GM20000 (cell line): ENCODE measurements at places on chromosomes 2 and 18.

DNA sequence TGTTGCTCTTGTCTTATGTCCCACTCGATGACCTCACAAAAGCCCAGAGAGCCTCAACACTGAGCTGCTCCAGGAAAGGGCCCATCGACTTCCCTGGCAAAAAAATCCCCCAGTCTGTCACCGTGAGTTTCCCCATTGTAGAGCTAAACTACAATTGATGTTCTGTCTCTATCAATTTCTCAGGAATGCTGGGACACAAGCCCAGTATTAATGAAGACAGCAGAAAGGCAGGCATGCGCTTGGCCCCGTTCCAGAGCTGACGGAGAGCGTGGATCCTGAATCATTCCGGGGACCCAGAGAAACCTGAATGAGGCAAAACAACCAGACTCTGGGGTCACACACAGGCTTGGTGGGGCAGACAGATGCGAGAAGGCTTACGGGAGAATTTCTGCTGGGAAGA, 146.9 kb downstream of the TTC32 start:
- DNase-seq = no peak

GRCh38 chr2:24353973-24354372, 6.4 kb downstream of the ITSN2 start:
- DNase-seq = no peak

- no peak for DNase-seq
Observed at GRCh38 chr2:133802409-133803039, 234.3 kb upstream of the NCKAP5 start.

GRCh38 chr2:61181382-61182058, 19.5 kb downstream of the C2orf74 start:
- DNase-seq = no peak

- no peak for DNase-seq
Observed at GRCh38 chr2:58770846-58771245, 529.7 kb upstream of the FANCL start.

DNA sequence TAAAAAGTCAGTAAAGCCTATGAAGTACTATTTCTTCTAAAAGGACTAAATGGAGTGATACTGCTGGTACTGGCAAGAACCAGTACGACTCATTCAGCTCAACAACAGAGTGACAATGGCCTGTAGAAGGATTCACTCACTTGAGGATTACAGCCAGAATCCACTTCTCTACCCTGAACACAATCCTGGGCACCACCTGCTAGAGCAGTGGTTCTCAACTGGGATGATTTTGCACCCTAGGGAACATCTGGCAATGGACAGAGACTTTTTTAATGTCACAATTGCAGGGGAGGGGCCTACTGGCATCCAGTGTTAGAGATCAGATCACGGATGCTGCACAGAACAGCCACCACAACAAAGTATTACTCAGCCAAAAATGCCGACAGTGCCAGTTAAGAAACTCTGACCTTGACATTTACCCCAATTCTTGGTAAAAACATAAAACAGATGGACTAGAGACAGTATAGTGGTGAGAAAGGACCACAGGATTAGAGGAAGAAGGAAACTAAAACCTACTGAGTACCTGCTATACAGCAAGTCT, 5.0 kb downstream of the SPIRE1 start:
- no peak for DNase-seq

- no peak for DNase-seq
Observed at GRCh38 chr2:58475756-58476155, 234.6 kb upstream of the FANCL start.

GRCh38 chr2:210459880-210460279, 16.7 kb downstream of the LANCL1 start:
- DNase-seq = no peak

DNA sequence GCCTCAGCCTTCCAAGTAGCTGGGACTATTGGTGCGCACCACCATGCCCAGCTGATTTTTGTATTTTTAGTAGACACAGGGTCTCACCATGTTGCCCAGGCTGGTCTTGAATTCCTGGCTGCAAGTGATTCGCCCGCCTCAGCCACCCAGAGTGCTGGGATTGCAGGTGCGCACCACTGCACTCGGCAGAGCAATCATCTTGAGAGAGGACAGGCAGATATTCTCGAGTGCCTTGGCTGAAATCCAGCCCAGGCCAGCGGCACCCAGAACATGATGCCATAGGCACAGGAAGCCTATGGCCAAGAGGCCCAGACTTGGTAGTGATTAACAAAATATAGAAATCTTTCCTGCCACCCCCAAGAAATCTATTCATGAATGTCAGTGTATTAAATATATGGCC, 58.0 kb upstream of the PEX13 start:
- no peak for DNase-seq

GRCh38 chr18:80183273-80184050, 63.9 kb downstream of the PARD6G start:
- no peak for DNase-seq

DNA sequence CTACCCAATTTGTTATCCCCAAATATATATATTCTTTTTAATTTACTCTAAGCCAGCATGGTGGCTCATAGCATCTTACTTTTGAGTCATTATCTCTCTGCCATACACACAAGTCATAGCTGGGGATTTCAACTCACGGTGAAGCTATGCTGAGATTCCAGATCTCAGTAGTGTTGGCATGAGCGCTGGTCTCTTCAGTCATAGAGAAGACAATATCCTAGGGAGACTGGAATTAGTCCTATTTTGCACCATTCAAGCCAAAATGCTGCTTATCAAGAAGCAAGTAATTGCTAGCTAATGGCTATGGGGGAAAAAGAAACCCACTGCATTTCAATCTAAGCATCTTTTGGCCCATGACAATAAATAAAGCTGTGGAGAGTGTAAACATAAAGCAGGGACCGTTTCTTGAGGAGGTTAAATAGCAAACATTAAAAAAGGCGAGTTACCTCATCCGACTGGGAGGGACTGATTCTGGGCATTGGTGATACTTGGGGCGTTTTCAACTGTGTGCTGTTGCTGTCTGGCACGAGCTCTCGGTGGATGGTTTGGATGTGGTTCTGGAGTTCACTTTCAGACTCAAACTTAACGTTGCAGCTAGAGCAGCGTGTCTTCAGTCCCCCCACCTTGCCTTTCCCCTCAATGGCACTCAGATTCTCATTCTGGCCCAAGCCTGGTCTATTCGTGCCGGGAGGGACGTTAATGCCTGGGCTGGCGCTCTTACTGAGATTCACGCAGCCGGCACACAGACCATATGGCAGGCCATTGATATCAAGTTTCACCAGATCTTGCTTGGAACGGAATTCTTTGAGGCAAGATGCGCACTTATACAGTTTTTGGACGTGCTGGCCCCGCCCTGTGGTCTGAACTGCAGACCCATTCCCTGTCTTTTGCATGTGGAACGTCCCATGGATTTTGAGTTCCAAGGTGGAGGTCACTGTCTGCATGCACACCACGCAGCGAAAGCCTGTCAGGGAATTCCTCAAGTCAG, 127.8 kb downstream of the ZNF521 start:
- no peak for DNase-seq

DNA sequence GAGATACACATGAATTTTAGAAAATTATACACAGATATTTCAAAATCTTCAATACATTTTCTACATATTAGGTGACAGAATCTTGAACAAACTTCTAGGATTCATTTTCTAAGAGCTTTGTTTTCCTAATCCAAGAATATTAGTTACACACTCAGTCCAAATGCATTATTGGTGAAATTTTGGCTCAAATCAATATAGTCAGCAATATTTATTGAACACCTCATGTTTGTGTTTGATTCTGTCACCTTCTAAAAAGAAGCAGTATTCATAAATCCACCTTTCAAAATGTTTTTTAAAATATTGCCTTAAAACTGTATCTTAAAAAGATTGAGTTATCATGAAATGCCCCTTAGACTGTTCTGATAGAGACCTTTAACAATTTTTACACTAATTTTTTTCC, 40.2 kb downstream of the KCNH7 start:
- DNase-seq = no peak

DNA sequence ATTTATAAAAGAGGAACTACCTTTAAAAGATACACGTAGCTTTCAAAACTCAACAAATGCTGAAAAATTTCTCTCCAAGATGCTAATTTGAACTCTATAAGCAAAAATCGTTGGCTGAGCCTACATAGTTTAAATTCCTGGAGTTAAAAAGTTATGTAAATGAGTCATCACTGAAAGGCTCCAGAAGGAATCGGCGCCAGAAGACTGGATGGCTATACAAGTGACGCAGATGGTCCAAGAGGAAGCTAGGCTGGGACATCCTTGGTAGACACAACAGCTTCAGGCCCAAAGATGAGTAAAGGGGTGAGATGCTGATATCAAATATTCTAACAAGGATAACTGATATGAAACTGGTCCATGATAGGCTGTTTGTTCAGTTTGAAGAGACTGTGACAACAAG, 22.8 kb upstream of the DNAH6 start:
- DNase-seq = no peak

- no peak for DNase-seq
Observed at GRCh38 chr2:134366359-134366758, 112.5 kb downstream of the MGAT5 start.

- no peak for DNase-seq
Observed at GRCh38 chr18:31591113-31591512, 564 bp upstream of the TTR start.

DNA sequence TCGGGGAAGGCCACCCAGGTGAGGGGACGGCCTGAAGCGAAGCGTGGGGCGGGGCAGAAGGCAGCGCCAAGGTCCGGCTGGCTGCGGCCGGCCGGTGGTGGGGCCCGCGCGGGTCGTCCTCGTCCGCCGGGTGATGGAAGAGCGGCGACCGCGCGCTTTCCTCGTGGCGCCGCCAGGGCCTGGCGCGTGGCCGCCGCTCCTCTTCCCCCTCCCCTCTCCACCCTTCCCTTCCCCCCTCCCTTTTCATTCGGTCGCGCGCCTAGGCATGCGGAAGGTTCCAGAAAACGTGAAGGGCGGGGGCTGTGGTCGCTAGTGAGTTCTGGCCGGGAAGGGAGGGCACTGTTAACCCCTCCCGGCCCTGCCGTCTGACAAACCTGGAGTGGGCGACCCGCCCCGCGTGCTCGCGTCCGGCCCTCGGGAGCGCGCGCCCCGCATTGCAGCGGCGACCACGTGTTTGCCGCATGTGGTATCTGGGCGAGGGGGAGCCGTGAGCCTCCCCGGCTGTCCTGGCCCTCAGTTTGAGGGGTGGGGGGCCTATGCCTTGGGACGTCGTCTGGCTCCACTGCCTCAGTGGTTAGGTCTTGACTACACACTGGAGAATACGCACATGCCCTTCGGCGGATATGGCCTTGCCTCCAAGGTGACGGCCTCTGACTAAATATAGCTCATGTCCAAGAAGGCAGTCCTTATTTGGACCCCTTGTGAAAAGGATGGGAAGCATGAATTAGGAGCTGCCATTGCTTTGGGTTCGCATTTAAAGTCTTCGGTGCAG, 579 bp downstream of the MAT2A start:
- peak; percentile 75 for DNase-seq

DNA sequence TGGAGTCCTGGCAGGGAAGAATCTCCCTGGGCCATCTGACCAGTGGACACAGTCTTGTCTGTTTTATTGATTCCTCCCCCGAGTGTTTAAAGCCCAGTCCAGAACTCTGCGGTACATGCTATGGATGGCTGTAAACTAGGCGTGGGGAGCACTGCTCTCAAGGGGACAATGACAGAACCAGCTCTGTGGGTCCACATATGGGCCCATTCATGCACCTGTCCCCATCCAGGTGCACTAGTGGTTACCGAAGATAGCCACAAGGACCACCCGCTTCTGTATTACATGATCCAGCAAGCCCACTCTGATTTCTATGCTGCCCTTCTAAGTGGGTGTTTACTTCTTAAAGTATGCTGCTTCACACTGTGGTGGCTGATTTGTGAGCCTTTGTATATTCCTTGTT, 21.0 kb downstream of the CHST10 start:
- DNase-seq = no peak

DNA sequence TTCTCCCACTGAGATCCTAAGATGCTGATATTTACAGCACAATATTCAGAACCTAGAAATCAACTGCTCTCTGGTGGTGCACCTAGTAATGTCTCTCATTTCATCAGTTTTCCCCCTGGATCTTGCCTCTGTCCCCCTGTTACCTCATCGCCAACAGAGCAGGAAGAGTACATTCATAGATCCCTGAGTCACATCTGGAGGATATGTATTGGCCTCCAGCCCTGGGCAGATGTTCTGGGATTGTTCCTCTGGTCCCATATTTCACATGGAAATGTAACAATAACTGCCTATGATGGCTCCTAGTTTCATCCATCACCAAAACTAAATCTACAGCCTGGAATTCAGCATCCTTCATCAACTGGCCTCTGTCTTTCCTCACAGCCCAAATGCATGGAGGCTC, 278.8 kb upstream of the SLC14A2 start:
- no peak for DNase-seq

GRCh38 chr2:30425326-30425725, 21.7 kb upstream of the LCLAT1 start:
- DNase-seq = no peak
